ENCODE measurements at places on chromosomes 6 and 20. TPM values are rescaled to one million over a fixed set of nuclear protein-coding genes. Genes with fewer than 3 reads are reported as not detected.

GPR6 gene
- 0.87 TPM for polyA plus RNA-seq

DPPA5 gene
- polyA plus RNA-seq: not detected

PGC gene
- not detected for polyA plus RNA-seq

TSBP1 gene
- not detected for polyA plus RNA-seq

C20orf144 gene
- 0.33 TPM for polyA plus RNA-seq

SOX12 gene
- 58.8 TPM for polyA plus RNA-seq

AVP gene
- not detected for polyA plus RNA-seq

EYA2 gene
- polyA plus RNA-seq: 32.7 TPM

RIPOR3 gene
- 9.3 TPM for polyA plus RNA-seq

SLC22A2 gene
- 1.2 TPM for polyA plus RNA-seq

GTF2H4 gene
- polyA plus RNA-seq: 48.4 TPM

SUMO4 gene
- 1.1 TPM for polyA plus RNA-seq

LIN28B gene
- 0.80 TPM for polyA plus RNA-seq

MAPK13 gene
- 9.8 TPM for polyA plus RNA-seq

SLC17A5 gene
- polyA plus RNA-seq: 13.1 TPM

PLEKHG1 gene
- 22.7 TPM for polyA plus RNA-seq

Data from spinal cord (tissue), 10 donors.